ENCODE measurements at places on chromosomes 6 and 20. TPM values are rescaled to one million over a fixed set of nuclear protein-coding genes. Genes with fewer than 3 reads are reported as not detected.
A peak's percentile ranks its signal among the peaks of the same experiment; 100 is the strongest.

GRCh38 chr6:111011360-111012142 lies 29.7 kb downstream of the RPF2 start:
- peak; percentile 63 for DNase-seq

DNA sequence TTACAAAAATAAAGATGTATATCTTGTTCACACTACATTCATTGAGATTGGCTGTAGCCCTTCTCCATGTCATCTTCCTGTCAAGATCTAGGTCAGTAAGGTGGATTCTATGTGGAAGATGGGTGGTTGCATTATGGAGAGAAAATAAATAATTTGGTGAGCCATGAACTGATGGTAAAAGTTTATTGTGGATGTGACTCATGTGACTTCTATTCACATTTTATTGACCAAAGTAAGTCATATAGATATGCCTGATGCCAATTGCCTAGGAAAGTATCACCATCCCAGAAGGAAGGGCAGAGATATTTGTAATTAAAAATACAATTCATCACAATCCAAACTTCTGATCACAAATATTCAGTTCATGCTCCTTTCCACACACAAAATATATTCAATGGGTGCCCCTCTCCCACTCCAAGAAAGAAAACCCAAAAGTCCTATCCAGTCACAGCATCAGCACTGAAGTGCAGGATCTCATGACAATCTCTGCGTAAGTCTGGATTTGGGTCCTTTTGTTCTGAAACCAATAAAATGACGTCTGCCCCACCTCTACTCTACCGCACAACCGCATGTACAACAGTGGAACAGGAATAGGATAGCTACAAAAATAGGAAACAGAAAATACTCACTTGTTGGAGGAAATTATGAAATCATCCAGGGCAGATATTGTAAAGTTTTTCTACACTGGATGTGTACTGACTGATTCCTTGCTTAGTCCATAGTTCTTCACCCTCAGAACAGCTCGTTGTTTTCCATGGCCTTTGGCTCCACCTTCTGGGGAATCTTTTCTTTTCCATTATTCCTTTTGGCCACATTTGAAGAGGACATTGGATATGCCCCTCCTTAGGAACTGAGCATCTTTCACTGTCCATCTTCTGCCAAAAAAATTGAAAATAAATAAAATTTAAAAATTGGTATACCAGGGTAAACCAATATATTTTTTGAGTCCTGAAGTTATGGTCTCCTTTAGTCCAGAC lies 16.1 kb upstream of the SLC17A3 start:
- no peak for DNase-seq

DNA sequence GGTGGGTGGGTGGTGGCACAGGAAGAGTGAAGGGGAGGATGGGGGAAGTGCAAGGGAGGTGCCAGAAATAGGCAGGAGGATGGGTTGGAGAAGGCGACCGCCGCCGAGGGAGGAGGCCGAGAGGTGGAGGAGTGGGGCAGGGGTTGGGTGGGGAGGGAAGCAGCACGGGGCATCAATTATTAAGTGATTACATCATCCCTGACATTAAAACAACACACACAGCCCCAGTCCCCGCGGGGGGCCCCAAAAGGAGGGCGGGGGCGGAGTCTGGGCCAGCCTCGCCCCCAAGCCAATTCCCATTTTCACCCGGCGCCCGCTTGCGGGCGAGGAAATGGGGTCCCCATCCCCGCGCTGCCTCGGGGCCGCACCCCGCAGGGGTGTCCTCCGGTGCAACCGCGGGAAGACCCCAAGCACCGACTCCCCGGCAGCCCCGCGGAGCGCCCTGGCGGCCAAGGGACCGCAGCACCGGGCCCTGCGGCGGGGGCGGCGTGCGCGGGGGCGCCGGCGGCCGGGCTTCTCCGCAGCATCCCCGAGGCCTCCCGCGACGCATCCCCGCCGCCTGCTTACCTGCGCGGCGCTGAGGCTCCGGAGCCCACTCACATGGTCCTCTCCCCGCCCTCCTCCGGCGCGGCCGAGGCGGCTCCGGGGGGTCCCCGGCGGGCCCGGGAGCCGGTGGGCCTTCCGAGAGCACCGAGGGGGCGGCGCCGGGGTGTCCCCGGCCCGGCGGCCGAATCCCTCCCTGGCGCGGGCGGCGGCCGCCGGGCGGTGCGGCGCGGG lies 663 bp downstream of the FYN start:
- no peak for DNase-seq

DNA sequence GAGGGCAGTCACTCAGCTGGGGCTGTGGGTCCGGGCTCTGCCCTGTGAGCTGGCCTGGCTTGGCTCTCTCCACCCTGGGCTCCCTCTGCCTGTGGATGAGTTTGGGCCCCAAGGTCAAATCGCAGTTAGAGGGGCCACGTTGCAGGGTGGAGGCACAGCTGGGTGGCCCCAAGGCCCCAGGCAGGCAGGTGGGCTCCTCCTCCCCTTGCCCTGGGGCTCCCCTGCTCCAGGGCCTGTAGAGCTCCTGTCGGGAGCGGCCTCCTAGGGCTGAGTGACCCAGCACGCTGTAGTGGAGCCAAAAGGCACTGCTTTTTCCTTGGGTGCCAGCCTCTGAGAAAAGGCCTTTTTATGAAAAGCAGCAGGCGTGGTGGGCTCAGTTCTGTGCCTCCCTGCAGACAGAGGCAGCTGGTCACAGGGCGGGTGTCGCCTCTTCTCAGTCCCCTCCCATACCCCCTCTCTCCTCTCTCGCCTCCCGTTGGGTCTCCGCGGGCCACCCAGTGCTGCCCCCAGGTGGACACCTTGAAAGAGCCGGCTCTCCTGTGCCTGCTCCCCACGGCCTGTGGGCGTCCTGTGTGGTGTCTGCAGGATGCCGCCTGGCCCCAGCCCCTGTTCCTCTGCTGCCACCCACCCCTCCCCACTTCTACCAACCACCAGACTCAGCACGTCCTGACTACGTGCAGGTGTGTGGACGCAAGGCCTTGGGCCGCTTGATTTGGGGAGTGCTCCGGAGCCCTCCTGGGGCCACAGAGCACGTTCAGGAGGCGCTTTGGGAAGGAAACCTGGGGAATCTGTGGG lies 13.2 kb downstream of the SS18L1 start:
- DNase-seq, result no peak

- DNase-seq, result no peak
Observed at GRCh38 chr6:124995645-124996325, 33.5 kb downstream of the RNF217 start.

DNA sequence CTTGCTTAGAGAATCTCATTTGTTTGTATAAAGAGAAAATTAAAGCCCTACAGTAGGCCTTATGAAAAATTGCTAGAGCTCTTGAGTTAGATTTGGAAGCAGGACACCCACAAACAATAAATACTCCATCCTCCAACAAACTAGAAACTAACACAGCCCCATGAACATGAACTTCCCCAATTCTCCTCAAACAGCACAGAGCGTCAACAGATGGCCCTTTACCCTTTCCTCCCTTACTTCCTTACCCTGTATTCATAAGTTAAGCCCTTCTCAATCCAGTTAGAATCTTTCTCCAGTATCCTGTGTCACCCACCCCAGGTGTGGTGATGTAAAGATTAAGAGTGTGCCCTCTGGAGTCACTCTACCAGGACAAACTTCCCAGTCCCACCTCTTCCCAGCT lies 113.7 kb downstream of the UNC5CL start:
- no peak for DNase-seq

GRCh38 chr6:19837511-19838441 lies 606 bp downstream of the ID4 start:
- no peak for DNase-seq

- DNase-seq, result peak; percentile 59
Observed at GRCh38 chr20:34129518-34130162, 17.6 kb upstream of the EIF2S2 start.

DNA sequence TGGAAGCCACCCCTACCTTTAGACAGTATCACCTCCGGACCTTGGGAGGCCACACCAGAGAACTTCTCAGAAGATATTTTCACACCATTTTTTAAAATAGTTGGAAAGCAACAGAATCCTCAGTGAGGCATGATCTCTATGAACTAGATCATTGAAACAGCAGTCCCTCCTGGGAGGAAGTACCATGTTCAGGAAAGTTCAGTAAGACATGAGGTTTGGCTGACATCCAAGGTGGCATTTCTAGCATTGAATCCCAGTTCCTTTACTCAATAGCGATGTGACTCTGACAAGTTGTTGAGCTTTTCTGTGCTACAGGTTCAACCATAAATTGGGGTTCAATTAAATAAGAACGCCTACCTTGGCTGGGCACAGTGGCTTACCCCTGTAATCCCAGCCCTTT lies 169.0 kb downstream of the TBC1D7 start:
- DNase-seq, result no peak

DNA sequence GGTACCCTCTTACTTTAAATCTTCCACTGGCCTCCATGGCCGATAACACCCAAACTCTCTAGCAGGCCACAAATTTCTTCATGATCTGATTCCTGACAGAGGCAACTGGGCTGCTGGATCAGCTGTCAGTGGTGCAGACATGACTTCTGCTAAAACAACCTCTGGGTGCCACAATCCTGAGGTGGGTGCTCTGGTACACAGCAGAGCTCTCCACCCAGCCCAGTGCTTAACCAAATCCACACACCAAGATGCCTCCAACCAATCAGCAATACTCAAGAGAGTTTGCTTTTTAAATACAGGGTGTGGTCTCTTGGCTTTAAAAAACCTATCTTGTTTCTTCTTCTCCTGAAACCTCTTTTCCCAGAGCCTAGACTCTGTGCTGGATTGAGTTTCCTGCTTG lies 126.6 kb upstream of the SPACA1 start:
- no peak for DNase-seq

DNA sequence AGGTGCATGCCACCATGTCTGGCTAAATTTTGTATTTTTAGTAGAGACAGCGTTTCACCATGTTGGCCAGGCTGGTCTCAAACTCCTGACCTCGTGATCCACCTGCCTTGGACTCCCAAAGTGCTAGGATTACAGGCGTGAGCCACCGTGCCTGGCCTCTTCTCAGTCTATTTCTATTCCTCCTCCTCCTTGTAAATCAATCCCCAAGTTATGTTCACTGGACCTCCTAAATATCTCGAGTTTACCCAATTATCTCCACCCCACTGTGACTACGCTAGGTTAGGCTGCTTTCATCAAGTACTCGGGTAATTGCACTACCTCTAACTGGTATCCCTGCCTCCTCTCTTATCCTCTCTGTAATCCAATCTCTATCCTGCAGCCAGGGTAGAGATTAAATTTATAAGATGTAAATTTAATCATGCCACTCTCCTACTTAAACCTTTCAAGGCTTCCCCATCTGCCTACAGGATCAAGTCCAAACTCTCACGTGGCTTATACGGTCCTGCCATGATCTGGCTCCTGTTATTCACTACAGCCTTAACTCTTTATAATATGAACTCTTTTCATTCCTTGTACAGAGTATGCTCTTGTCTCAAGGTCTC lies 837 bp upstream of the MAD2L1BP start:
- no peak for DNase-seq

DNA sequence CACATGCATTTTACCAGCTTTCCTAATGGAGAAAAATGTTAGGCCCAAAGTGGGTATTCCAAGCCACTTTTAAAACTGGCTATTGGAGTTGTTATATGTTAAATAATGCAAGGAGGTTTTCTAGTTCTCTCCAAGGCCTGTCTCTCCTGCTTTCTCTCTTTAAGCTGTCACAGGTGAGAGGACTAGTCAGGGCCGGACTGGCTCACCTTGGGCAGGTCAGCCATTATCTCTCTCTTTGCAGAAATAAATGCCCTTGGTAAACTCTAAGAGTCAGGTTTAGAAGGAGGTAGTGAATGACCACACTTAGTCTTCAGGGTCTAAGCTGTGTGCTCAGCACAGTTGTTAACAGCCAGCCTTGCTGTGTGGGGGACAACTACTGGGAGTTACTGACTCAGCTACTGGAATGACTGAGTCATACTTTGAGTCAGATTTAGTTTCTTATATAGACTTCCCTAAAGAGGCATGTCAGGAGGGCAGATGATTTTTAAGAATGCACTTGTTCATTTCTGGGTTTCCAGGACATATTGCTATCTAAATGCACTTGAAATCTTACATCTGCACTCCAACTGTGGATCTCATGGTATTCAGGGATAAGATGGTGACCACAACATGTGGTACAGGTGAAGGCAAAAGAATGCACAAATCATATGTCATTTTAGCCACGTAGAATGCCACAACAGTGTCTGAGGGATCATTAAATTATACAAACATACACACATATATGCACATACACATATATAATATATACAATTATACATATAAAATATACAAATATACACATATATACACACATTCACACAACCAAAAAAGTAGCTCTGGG lies 719.4 kb downstream of the EPM2A start:
- DNase-seq, result no peak

DNA sequence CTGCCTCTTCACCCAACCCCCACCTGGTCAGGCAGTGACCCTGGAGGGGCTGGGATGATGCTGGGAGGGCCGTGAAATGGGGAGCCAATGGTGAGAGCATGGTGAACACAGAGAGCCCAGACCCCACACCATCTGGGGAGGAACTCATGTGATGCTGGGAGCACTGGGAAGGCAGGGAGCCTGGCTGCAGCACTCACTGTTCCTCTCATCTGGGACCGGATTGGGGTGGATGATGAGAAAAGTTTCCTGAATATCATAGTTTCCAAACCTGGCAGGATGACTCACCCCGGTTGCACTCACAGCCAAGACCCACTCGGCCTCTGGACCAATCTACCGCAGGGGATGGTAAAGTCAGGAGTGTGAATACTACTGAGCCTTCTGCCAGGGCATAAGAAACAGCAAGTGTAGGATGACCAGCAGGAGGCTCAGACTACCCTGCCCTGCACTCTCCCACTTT lies 21.8 kb downstream of the ULBP1 start:
- no peak for DNase-seq

- DNase-seq, result no peak
Observed at GRCh38 chr6:67768972-67769371, 866.1 kb upstream of the ADGRB3 start.

GRCh38 chr20:48214601-48215000 lies 429.3 kb upstream of the SULF2 start:
- DNase-seq, result no peak

GRCh38 chr6:166259296-166259977 lies 48.8 kb downstream of the PRR18 start:
- no peak for DNase-seq

TREML4 gene
- polyA plus RNA-seq, result not detected

LAMP5 gene
- 8.0 TPM for polyA plus RNA-seq

EFCAB8 gene
- 0.04 TPM for polyA plus RNA-seq

PAQR8 gene
- polyA plus RNA-seq, result 24.7 TPM

PRL gene
- 0.15 TPM for polyA plus RNA-seq

ZNF451 gene
- polyA plus RNA-seq, result 31.0 TPM

HSPA1L gene
- 4.0 TPM for polyA plus RNA-seq

MDFI gene
- 43.2 TPM for polyA plus RNA-seq

TFAP2B gene
- 12.1 TPM for polyA plus RNA-seq

PSORS1C2 gene
- polyA plus RNA-seq, result 0.17 TPM

SYNDIG1 gene
- polyA plus RNA-seq, result 7.5 TPM

SLC13A3 gene
- 19.7 TPM for polyA plus RNA-seq

DHX16 gene
- polyA plus RNA-seq, result 51.0 TPM

PDE7B gene
- polyA plus RNA-seq, result 8.5 TPM

RAET1E gene
- 0.30 TPM for polyA plus RNA-seq

OGFR gene
- 23.7 TPM for polyA plus RNA-seq

CST7 gene
- 0.38 TPM for polyA plus RNA-seq

All from renal cortex interstitium (tissue), 15 donors.